ENCODE measurements at places on chromosomes 4 and X.
A peak's percentile ranks its signal among the peaks of the same experiment; 100 is the strongest.

DNA sequence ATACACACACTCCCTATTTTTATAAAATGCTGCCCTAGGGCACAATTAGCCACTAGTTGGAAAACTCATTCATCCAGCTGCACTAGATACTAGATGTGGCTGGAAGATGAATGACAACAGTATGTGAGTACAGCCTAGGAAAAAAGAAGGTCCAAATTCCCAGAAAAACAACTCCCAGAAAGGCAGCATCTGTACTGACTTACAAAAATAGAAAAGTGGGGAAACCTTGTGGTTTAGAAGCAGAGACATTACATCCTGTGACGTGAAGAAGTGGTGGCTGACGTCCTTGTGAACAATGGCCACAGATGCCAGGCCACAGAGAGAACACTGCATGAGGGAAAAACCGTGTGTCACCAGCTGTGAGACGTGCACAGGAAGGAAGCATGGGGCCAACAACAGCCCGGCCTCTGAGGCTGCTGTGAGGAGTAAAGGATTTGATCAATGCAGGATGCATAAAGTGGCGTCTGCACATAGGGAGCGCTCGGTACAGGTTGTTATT, 81.2 kb downstream of the SPRY1 start:
- DNase-seq: peak; percentile 70

DNA sequence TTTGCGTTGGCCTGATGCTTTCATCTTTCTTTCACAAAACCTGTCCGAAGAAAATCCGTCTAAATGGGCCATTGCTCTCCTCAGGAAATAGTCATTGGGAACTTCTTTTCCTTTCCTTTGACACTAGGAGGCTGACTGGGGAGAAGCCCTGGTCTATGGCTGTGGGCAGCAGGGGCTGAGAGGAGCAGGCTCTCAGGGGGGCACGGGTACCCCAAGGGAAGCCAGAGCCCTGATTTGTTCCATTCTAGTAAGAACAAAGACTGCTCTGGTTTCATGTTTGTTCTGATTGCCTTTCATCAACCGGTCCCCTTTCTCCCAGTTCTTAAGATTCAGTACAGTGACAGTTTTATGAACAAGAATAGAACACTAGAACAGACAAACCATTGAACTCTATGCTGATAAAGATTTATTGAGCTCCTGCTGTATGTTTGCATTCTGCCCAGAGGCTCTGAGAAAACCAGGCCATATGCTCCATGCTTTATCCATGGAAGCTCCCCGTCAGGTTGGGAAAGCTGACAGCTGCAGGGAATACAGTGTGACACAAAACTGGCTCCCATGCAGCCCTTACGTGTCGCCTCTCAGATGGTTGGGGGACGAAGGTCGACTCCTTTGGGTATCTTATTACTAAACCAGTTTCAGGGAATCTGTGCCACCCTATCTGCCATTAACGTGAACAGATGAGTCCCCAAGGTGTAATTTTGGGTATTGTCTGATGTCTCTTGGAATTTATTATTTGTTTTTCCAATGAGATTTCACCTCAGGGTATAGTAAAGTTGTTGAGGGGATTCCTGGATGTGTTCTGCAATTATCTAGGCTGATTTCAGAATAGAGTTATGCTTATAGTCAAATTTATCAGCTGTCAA, 72.4 kb upstream of the MSANTD1 start:
- DNase-seq: no peak

GRCh38 chrX:137418086-137418485, 147.8 kb upstream of the ZIC3 start:
- no peak for DNase-seq

DNA sequence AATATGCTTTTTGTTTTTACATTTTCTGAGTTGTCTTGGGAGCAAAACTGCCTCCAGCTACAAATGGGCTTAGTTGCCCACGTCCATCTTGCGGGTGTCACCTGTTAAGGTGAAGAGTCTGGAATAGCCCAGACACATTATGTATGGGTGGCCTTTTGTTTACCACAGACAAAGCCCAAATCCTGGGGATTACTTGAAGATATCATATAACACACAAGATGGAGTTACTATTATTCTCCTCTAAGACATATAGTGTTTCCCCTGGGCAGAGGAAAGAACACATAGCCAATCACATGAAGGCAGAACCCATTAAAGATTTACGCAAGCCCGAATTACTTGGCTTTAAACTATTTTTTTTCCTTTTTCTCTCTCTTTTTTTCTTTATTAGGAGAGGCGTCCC, 625.6 kb upstream of the FAM241A start:
- DNase-seq: no peak

DNA sequence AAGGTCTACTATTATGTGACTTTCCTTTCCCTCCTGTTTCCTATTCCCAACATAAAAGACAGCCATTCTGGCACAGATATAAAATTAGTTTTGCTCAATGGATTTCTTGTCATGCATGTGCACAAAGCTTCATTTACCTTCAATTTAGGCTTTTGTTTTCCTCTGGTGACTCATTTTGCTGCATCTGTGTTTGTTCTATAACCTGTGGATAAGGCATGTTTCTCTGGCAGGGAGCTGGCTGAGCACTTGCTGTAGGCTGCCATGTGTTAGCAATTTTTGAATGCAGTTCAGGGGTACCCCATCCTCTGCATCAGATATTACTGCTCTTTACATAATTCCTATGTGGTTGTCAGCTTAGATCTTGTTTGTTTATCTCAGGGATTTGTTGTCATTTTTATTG, 202.8 kb upstream of the GRID2 start:
- DNase-seq: no peak

- DNase-seq: no peak
Measured at GRCh38 chrX:103061486-103061885, 2.5 kb downstream of the BEX1 start.

GRCh38 chrX:21932292-21933002, 8.1 kb upstream of the SMS start:
- peak; percentile 89 for DNase-seq

DNA sequence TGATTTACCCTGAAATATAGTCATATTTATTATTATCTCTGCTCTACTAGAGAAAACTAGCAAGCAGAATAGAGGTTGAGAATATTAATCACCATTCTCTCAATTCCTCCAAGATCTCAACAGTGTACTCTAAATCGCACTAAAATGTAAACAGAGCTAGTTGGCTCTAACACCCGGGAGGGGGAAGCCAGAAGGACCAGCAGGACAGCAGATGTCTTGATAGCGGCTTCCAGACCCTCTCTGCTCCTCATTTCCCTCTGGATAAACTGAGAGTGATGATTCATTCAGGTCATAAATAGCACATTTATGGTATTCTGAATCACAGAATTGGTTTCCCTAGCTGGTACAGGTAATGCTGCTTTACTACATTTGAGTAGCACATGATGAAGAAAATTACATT, 82.5 kb downstream of the TBC1D9 start:
- peak; percentile 76 for DNase-seq
